ENCODE measurements at places on chromosomes 5 and 9.

DNA sequence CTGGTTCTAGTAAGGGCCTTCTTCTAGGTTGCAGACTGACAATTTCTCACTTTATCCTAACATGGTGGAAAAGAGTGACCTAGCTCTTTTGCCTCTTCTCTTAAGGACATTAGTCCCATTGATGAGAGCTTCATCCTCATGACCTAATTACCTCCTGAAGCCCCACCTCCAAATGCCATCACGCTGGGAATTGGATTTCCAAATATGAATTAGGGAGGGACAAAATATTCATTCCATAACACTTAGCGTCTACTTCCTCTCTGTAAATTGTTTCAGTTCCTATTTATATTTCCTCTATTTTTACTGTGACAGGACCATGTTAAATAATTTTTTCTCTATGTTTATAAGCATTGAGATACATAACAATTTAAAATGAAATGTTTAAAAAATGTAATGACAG is 408.8 kb downstream of the CDH10 start:
- no peak for DNase-seq

GRCh38 chr5:64534033-64534432 is 28.2 kb downstream of the RGS7BP start:
- no peak for DNase-seq

GRCh38 chr9:37953206-37953774 is 49.4 kb upstream of the SLC25A51 start:
- no peak for DNase-seq

DNA sequence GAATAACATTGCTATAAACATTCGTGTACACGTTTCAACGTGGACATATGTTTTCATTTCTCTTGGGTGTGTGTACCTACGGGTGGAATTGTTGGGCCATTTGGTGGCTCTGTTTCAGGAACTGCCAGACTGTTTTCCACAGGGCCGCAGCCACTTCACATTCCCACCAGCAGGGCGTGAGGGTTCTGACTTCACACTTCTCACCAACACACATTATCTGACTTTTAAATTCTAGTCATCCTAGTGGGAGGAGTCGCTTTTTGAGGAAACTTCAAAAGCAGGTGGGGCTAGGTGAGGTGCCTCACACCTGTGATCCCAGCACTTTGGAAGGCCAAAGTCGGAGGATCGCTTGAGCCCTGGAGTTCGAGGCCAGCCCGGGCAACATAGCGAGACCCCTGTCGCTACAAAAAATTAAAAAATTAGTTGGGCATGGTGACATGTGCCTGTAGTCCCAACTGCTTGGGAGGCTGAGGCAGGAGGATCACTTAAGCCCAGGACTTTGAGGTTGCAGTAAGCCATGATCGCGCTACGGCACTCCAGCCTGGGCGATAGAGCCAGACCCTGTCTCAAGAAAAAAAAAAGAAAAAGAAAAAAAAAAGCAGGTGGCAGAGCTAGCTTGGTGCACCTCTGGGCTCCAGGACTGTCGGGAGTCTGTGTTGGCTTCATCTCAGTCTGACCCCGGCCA is 28.5 kb downstream of the TSPAN17 start:
- no peak for DNase-seq

- no peak for DNase-seq
Observed at GRCh38 chr9:120544441-120544840, 35.5 kb downstream of the CDK5RAP2 start.

Measured in activated naive CD4-positive, alpha-beta T cell (primary cell).